ENCODE measurements at places on chromosomes 2 and 18. TPM values are rescaled to one million over a fixed set of nuclear protein-coding genes. Genes with fewer than 3 reads are reported as not detected.

CEP192 gene
- total RNA-seq = 21.6 TPM

GRCh38 chr18:48690494-48690893 is 151.7 kb downstream of the CTIF start:
- no peak for DNase-seq

DPYSL5 gene
- total RNA-seq = 0.23 TPM

DNA sequence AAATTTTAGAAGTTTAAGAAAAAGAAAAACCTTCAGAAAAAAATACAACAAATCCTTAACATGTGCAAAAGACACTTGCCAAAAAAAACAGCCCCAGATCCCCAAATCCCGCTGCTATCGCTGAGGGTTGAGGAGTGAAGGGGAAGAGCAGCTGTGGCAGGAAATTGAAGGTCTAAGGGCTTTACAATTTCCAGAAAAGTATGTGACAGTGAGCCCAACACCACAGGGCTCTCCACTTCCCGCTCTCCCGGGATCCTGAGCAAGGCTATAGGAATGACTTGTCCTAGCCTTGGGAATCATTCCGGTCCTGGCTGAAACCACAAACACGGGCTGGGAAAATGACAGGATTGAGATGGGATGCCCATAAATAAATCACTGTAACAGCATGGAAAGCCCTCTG is 191.4 kb downstream of the TMEM163 start:
- DNase-seq = peak; percentile 61

ARHGEF33 gene
- not detected for total RNA-seq

UGT1A7 gene
- not detected for total RNA-seq

DNA sequence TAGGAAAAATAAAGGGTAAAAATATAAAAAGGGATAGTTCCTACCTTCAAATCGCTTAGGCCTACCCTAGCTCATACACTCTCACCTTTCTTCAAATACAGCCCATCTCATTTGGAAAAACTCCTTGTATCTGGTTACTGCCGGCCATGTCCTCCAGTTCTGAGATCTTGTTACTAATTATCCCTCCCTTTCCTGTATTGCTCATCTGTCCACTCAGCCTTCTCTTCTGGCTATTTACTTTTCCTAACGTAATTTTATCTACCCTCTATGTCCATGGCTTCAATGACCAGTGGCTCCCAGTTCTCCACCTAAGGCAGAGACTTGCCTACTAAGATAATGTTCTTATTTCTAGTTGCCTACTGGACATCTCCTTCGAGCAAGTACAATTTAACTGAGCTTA is 342.9 kb upstream of the ACVR2A start:
- DNase-seq = peak; percentile 41

DNA sequence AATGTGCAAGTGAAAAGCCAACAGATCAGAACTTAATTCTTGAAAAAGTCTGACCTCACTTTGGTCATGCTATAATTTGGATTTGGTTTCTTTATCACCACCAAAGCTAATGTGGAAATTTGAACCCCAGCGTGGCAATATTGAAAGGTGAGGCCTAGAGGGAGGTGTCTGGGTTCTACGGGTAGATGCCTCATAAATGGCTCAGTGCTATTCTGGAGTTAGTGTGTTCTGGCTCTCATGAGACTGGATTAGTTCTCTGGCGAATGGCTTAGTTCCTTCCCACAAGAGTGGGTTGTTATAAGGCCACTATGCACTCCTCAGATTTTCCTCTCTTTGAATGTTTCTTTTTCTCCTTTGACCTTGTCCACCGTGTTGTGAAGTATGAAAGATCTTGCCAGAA is 22.3 kb downstream of the ORC4 start:
- DNase-seq = no peak

DNA sequence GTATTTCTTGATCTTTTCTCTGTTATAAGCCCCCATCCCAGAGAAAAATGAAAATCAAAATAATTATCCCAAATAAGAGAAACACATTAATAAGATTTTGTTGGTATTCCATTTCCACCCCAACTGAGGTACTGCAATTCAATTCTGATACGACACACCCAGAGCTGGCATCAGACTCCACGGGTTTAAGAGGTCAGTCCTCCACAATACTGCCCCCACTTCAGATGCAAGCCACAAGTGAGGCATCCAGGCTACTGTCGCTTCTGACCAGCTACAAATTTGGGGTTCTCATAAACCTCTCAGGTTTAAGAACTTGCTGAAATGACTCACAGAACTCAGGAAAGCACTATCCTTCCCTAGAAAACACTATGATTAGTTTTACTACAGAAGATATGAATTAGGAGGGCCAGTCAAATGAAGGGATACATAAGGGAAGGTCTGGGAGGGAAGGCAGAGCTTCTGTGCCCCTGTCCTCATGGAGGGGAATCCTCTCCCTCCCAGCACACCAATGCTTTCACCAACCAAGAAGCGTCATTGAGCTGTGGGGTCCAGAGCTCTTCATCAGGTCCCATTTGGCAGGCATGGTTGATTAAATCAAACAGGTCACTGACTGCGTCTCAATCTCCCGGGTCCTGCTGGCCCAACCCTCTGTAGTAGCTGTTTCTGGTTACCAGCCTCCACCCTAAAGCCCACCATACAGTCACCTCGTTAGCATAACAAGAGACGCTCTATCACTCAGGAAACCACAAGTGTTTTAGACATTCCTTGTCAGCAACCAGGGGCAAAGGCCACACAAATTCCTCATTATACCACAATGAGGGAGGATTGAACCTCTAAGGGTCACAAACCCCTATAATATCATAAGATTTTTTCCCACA is 46.2 kb downstream of the IWS1 start:
- no peak for DNase-seq

GRCh38 chr2:215946586-215946985 is 66.8 kb downstream of the MREG start:
- no peak for DNase-seq

PFN4 gene
- total RNA-seq = not detected

Measured in HT1080 (cell line).